Left ventricle myocardium superior (tissue), 1 donor: ENCODE measurements at places on chromosomes 7 and 10. TPM values are rescaled to one million over a fixed set of nuclear protein-coding genes. Genes with fewer than 3 reads are reported as not detected.

The UCMA gene
- not detected for total RNA-seq

The IFIT1B gene
- not detected for total RNA-seq

DNA sequence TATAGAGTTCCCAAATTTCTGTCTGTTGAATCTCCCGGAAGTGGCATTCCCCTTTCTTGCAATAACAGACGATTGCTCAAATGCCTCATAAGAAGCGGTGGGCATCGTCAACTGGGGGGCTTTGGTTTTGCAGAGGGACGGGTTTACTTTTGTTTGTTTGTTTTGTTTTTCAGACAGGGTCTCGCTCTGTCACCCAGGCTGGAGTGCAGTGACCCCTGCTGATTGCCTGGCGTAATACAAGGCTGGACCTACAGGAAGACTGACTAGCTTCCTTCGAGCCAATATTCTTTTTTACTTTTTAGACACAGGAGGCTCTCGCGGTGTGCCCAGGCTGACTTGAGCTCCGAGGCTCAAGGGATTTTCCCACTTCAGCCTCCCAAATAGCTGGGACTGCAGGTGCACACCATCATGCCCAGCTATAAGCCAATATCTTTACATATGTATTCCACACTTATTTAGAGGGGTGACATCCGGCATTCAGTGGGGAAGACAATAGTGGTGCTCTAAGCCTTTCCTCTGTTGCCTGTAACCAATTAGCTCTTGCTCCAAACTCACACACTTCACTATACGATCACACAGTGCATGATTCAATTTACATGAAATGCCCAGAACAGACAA lies 58.1 kb downstream of the FHIP2A start:
- DNase-seq, result peak; percentile 40

- DNase-seq, result no peak
Measured at GRCh38 chr7:88104732-88105131, 115.1 kb downstream of the SRI start.

- no peak for DNase-seq
Measured at GRCh38 chr7:155922067-155922816, 110.0 kb upstream of the SHH start.

- peak; percentile 35 for DNase-seq
Measured at GRCh38 chr10:43197834-43198681, 59.8 kb downstream of the CSGALNACT2 start.

DNA sequence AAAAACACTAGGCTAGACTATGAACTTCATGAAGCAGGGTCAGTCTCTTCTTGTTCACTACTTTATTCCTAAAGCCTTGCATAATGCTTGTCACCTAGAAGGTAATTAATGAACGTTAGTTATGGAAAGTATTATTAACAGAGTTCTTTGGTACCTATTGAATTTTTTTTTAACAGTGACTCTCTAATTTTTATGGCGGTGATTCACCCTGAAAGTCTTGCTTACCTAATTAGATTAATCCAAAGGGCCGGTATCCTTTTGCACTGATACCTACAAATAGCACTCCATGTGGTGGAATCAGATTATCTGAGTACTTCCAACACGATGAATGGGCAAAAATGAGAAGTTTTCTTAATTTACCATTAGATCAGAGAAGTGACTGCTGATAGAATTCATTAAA lies 31.7 kb downstream of the STAM start:
- DNase-seq, result no peak

DNA sequence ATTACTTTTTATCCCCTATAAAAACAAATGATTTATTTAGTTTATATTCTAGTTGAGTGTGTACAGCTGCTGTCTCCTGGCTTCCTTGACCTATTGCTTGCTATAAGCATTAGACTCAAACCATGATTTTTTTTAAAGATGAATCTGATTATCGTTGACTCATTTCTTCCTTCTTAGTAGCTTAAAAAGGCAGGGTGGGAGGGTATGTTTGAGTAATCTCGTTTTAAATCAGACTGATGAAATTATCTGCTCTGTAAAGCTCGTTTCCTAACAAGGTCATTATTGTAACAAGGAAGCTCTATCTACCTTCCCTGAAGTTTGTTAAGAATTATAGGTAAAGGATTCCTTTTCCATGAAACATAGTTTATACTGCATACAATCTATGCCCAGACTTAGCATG lies 276.3 kb upstream of the KCND2 start:
- no peak for DNase-seq

DNA sequence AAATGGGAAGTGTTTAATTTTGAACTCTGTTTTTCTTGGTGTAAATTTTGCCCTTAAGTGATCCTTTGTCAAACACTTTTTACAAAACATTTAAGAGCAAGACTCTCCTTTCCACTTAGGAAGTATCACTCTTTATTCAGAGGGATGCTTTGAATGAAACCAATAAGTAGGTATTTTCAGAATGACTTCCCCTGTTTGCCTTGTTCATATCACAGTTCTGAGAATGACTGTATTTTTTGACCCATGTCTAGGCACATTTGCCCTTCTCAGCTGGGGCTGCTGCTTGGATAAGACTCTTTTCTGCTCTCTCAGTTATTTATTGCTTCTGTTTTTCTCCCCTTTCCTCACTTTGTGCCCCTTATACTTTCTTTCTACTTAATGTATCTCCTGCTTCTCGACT lies 98.2 kb downstream of the CCNY start:
- DNase-seq, result no peak
